ENCODE measurements at places on chromosomes 4 and X.

DNA sequence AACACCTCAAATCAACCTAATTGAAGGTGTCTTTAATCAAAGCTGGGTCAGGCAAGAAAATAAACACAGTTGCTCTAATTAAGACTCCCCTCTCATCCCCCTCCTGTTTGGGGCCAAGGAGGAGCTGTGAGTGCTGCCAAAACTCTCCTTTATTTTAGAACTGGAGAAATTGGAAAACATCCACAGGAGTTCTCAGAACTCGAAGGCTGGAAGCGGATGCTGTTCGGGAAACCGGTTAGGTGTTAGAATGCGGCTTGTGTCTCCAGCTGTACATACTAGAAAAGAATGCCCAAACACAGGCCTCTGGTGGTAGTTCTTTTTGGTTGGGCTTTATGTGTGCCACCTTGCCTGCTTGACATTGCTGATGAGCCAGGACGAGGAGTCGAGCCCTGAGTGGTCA is 118.2 kb downstream of the GPR143 start:
- no peaks in the 10 kb centered on the region for H3K36me3 ChIP-seq
- peaks cover 8% of the 10 kb centered on the region for H3K27me3 ChIP-seq
- peak; percentile 57 for DNase-seq
- H3K27ac ChIP-seq = no peak overlapping the region
- H3K4me3 ChIP-seq = no peak overlapping the region
- peaks cover 20% of the 10 kb centered on the region for H3K4me1 ChIP-seq

GRCh38 chrX:72045552-72046277 is 86.0 kb downstream of the RTL5 start:
- peaks cover 26% of the 10 kb centered on the region for H3K4me1 ChIP-seq
- DNase-seq = peak; percentile 38
- peak overlapping the region; percentile 47 for H3K27ac ChIP-seq
- H3K4me3 ChIP-seq = no peak overlapping the region
- H3K36me3 ChIP-seq = no peaks in the 10 kb centered on the region

GRCh38 chr4:90071289-90072235 is 55.6 kb upstream of the CCSER1 start:
- no peaks in the 10 kb centered on the region for H3K27me3 ChIP-seq
- no peaks in the 10 kb centered on the region for H3K36me3 ChIP-seq
- no peak overlapping the region for H3K27ac ChIP-seq
- DNase-seq = no peak
- H3K4me3 ChIP-seq = no peak overlapping the region

- H3K4me3 ChIP-seq = peak overlapping the region; percentile 62
- peaks cover 4% of the 10 kb centered on the region for H3K4me1 ChIP-seq
- peak overlapping the region; percentile 77 for H3K27ac ChIP-seq
- H3K36me3 ChIP-seq = no peaks in the 10 kb centered on the region
These were observed 552 bp downstream of the TCEAL9 start for GRCh38 chrX:103356858-103357257.

DNA sequence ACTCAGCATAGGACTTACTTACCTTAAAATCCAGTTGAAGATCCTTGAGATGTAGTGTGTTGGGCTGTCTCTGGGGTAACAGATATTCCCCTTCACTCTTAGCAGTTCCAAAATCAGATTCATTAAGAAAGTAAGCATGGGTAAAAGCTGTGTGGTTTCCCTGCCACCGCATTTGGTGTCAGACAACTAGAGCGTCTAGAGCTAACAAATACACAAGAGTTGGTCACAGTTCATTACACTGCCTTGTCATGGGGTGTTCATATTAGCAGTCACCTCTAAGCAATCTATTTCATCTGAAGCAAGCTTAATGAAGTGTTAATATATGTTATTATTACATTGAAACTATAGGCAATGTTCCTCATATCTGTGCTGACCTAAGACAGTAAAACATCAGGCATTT is 342.8 kb downstream of the PPARGC1A start:
- DNase-seq = peak; percentile 90
- H3K27ac ChIP-seq = no peak overlapping the region
- H3K4me3 ChIP-seq = no peak overlapping the region
- H3K27me3 ChIP-seq = no peaks in the 10 kb centered on the region
- H3K4me1 ChIP-seq = no peaks in the 10 kb centered on the region

DNA sequence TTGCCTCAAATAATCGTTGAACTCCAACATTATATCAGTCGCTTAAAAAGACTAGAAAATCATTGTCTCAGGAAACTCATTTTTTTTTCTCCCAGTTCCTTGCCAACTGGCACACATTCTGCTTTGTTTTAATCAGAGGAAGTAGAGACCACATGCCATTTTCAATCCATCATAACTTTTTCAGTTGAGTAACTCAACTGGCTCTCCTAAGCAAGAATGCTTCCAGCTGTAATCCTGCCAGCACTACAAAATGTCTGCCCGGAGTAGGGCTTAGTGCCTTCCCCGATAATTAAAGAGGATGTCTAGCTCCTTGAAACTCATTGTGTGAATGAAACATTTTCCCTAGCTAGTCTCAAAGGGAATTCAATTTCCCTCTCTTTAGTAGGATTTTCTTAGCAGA is 33.0 kb downstream of the FREM3 start:
- H3K4me1 ChIP-seq = peaks cover 5% of the 10 kb centered on the region
- H3K27me3 ChIP-seq = no peaks in the 10 kb centered on the region
- no peaks in the 10 kb centered on the region for H3K36me3 ChIP-seq
- no peak overlapping the region for H3K27ac ChIP-seq
- H3K4me3 ChIP-seq = no peak overlapping the region
- peak; percentile 90 for DNase-seq

DNA sequence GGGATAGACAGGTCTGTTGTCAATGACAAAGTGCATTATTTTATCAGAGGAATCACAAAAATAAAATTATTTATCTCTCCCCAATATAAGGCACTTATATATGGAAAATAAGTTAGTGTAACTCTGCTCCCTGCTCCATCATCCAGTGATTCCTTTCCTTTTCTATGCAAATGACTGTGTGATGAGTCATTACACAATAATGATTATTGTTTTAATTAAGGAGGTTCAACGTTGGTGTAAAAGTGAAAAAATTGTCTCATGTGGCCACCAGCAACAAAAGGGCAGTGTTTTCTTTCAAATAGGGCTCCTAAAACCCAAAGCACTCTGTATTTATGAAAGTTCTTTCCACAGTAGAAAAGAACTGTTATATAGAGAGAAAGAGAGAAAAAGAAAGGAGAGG is 16.7 kb downstream of the SLC7A11 start:
- H3K36me3 ChIP-seq = no peaks in the 10 kb centered on the region
- H3K4me3 ChIP-seq = no peak overlapping the region
- no peaks in the 10 kb centered on the region for H3K4me1 ChIP-seq
- H3K27ac ChIP-seq = no peak overlapping the region
- H3K27me3 ChIP-seq = no peaks in the 10 kb centered on the region

DNA sequence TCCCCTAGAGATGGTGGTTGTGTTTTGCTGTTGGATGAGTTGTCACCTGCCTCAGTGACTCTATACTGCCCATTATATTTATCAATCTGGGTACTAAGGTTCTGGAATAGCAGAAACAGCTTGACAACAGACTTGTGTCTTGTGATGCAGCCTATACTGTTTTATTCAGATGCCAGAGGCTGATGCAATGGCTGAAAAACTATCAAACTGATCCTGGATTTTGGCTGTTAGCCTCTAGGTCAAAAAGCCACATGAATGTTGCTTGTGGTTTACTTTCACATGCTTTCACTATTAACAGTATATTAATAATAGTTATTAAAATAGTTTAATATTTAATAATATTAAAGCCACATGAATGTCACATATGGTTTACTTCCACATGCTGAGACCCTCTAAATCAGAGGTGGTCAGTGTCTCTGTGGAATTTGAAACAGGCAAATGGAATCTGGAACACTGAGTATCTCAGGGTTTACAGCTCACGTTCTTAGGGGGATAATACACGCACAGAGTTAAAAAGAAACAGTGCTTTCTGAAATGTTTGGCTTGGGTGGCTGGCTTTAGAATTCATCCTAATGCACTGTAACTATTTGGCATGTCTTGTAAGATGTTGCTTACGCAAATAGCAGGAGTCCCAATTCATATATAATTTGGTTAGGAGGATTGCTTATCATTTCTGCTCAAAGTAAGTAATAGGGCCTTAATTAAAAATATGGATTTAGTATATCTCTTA is 82.5 kb upstream of the LCORL start:
- no peaks in the 10 kb centered on the region for H3K36me3 ChIP-seq
- no peak overlapping the region for H3K4me3 ChIP-seq
- DNase-seq = no peak
- no peaks in the 10 kb centered on the region for H3K4me1 ChIP-seq
- H3K27me3 ChIP-seq = no peaks in the 10 kb centered on the region
- no peak overlapping the region for H3K27ac ChIP-seq

- no peaks in the 10 kb centered on the region for H3K27me3 ChIP-seq
- H3K27ac ChIP-seq = peak overlapping the region; percentile 87
- peaks cover 6% of the 10 kb centered on the region for H3K36me3 ChIP-seq
These were observed 98.5 kb downstream of the DHRSX start for GRCh38 chrX:2402361-2402690.

DNA sequence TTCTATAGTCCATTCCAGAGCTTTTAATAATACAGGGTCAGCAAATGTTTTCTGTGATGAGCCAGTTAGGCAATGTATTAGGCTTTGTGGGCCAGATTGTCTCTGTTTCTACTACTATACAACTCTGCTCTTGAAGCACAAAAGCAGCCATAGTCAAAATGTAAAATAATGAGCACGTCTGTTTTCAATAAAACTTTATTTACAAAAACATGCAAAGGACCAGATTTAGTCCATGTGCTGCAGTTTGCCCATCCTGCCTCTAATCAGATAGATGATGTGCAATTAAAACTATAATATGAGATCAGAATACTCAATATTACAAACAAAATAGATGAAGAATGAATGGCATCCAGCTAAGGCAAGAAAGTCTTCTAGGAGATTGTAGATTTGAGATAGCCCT is 127.8 kb upstream of the FRMPD4 start:
- H3K27me3 ChIP-seq = no peaks in the 10 kb centered on the region
- no peak overlapping the region for H3K4me3 ChIP-seq
- H3K36me3 ChIP-seq = no peaks in the 10 kb centered on the region
- no peak overlapping the region for H3K27ac ChIP-seq

DNA sequence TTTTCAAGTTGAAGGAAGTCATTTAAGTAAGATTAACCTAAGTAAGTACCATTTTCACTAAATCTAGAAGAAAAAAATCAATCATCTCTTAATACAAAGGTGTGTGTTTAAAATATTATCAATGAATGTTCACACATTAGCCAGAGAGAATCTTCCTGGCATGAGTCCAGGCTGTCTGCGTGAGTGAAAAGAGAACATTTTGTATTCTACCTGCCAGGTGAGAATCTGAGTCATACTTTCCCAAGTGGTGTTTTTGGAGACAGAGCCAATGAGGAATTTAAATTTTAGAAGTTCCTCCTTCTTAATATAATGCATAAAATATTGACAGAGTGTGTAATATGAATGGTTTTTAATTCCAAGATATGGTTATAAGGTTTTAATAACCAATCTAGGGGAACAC is 371.8 kb upstream of the NR3C2 start:
- no peaks in the 10 kb centered on the region for H3K4me1 ChIP-seq
- DNase-seq = no peak
- H3K36me3 ChIP-seq = no peaks in the 10 kb centered on the region
- H3K27ac ChIP-seq = no peak overlapping the region
- H3K27me3 ChIP-seq = no peaks in the 10 kb centered on the region
- H3K4me3 ChIP-seq = no peak overlapping the region

DNA sequence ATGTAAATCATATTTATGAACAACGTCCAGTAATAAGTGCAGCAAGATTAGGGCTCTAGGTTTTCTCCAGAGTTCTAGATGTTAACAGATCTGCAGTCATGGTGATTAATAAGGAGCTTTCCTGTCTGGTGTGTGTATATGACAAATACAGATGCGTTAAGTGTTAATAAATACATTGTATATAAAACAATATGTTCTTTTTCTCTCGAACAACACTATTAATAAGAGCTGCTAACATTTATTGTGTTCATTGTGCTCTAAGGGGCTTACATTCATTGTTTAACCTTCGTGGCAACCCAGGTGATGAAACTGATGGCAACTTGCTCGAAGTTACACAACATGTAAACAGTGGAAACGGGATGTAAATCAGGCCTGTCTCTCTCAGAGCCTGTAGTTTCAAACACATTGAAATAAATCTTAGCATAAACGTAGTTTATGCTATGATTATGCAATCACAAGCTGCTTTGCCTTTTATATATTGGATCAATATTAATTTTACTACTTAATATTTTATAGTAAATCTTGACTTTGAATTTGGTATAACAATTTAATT is 547 bp upstream of the CLGN start:
- DNase-seq = peak; percentile 33
- H3K27me3 ChIP-seq = no peaks in the 10 kb centered on the region
- peaks cover 3% of the 10 kb centered on the region for H3K4me1 ChIP-seq
- no peaks in the 10 kb centered on the region for H3K36me3 ChIP-seq
- H3K27ac ChIP-seq = no peak overlapping the region

DNA sequence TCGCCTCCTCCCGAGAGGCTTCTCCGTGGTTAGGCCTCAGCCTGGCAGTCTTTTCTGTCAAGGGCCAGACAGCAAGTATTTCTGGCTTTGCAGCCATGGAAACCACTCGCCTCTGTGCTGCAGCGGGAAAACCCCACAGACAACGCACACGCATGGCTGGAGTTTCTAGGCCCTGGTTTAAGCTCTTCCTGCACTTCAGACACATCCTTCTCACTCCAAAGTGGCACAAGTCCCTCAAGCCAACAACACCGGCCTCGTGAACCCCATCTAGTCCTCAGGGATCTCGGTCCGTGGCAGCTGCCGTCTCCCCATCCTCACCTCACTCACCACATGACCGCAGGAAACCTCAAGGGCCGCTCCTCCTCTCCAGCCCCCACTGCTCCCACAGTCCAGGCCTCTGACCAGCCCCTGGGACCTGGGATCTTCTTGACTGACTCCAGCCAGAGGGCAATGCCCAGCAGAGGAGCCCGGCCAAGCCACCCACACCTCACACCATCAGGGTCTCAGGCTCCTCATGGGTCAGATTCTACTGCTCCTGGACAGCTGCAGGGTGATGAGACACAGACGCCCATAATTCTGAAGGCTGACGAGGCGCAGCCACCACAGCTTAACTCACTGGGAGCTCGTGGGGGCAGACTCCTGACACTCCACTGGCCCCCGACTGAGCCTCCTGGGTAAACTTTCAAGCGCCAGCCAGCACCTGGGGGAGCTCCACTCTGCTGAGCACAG is 21.7 kb downstream of the LETM1 start:
- H3K36me3 ChIP-seq = peaks cover 61% of the 10 kb centered on the region
- no peak overlapping the region for H3K27ac ChIP-seq
- DNase-seq = no peak

GRCh38 chr4:73021634-73022033 is 47.9 kb downstream of the COX18 start:
- H3K4me3 ChIP-seq = no peak overlapping the region
- no peaks in the 10 kb centered on the region for H3K27me3 ChIP-seq
- H3K4me1 ChIP-seq = no peaks in the 10 kb centered on the region
- H3K27ac ChIP-seq = no peak overlapping the region
- no peaks in the 10 kb centered on the region for H3K36me3 ChIP-seq

GRCh38 chrX:1178580-1179057 is 33.8 kb downstream of the CRLF2 start:
- no peaks in the 10 kb centered on the region for H3K4me1 ChIP-seq
- H3K36me3 ChIP-seq = no peaks in the 10 kb centered on the region
- no peak overlapping the region for H3K27ac ChIP-seq

- H3K27ac ChIP-seq = no peak overlapping the region
- no peak overlapping the region for H3K4me3 ChIP-seq
- no peaks in the 10 kb centered on the region for H3K36me3 ChIP-seq
- H3K27me3 ChIP-seq = no peaks in the 10 kb centered on the region
- H3K4me1 ChIP-seq = no peaks in the 10 kb centered on the region
These were observed 129.6 kb downstream of the IL1RAPL2 start for GRCh38 chrX:104695593-104695992.

Data from lung (tissue), 17 donors.